Activated CD4-positive, alpha-beta T cell treated with anti-CD3 and anti-CD28 coated beads, Interleukin-2, amount 10 ng/mL, durations not matched to agents 7 days and 5 days (primary cell): ENCODE measurements at places on chromosomes 2 and 18. TPM values are rescaled to one million over a fixed set of nuclear protein-coding genes. Genes with fewer than 3 reads are reported as not detected.

DNA sequence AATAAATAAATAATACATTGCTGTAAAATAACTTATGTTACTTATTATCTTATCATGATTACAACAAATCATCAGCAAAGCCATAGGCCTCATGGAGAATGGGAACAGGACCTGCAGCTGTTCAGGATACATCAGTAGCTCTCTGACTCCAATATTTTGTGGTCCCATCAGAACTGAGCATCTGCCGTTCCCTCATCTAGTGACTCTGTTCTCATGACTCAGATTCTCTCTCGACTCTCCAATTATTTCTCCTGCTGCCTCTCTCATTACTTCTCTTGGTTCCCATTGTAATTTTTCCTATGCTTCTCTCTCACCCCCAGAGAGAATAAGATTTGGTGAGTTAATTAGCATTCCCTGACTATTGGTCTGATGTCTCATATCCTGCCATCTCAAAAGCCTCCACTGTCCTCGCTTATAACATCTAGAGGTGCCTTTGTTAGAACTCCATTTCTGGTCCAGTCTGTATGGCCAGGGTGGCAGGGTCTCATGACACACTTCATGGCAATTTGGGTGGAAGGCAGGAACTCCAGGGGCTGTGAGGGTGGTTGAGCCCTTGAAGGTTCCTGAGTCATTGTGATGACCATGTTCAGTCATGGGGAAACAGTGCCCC lies 78.0 kb upstream of the TANC1 start:
- no peak overlapping the region for H3K27ac ChIP-seq
- no peaks in the 10 kb centered on the region for H3K4me1 ChIP-seq
- H3K27me3 ChIP-seq, result peaks cover 2% of the 10 kb centered on the region
- H3K36me3 ChIP-seq, result no peaks in the 10 kb centered on the region
- no peak for DNase-seq

Gene GALNT5
- total RNA-seq, result not detected

DNA sequence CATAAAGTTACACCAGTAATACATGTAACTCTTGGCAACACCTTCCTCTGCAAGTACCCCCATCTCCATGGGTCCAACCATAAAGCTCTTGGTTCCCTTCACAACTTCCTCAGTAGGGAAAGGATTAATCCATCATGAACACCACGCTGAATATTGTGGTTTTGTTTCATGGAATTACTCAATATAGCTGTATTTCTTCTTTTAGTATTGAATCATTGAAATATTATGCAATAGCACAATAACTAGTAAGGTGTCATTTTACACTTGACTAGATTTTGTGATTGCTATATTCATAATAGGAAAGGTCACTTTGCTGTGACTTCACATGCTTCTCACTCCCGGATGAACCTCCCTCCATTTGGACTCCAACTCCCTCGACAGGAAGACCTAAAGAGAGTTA lies 29.7 kb upstream of the PID1 start:
- H3K27ac ChIP-seq, result no peak overlapping the region
- no peaks in the 10 kb centered on the region for H3K4me1 ChIP-seq
- DNase-seq, result no peak
- no peak overlapping the region for H3K4me3 ChIP-seq

DNA sequence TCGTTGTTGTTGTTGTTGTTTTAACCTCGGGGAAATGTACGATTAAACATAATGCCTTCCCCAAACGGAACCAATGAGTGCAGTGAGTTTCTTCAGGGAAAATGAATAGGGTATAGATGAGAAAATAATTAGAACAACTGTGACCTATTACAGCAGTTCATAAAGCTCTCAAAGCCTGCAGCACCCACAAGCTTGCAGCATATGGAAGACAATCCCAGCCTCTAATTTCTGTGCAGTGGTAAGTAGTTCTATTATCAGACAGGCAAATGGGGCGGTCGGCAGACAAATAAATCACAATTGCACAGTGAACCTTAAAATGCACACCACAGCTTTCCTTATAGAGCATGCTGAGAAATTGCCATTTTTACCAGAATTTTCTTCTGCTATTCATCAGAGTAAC lies 159.5 kb downstream of the MYT1L start:
- DNase-seq, result no peak
- no peak overlapping the region for H3K4me3 ChIP-seq
- no peaks in the 10 kb centered on the region for H3K27me3 ChIP-seq
- no peaks in the 10 kb centered on the region for H3K4me1 ChIP-seq
- H3K27ac ChIP-seq, result no peak overlapping the region

DNA sequence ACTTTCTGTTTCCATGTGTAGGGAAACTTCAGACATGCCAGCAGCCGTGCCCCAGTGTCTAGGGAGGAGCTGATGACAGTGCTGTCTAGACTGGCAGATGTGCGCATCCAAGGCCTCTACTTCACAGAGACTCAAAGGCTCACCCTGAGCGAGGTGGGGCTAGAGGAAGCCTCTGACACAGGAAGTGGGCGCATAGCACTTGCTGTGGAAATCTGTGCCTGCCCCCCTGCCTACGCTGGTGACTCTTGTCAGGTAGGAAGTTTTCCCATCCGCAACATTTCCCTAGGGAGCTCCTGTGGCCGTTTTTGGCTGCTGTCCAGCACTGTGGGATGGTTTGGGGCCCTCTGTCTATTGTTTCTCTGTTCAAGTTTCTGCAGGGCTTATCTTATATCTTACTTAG lies 143.1 kb upstream of the TTC39C start:
- peak; percentile 74 for DNase-seq
- peaks cover 46% of the 10 kb centered on the region for H3K4me1 ChIP-seq
- H3K36me3 ChIP-seq, result no peaks in the 10 kb centered on the region
- H3K27me3 ChIP-seq, result peaks cover 17% of the 10 kb centered on the region
- H3K4me3 ChIP-seq, result peak overlapping the region; percentile 62
- H3K27ac ChIP-seq, result peak overlapping the region; percentile 87

Gene HOXD11
- total RNA-seq, result not detected

Gene TMEM182
- total RNA-seq, result 4.1 TPM

Gene LHCGR
- total RNA-seq, result not detected

- peaks cover under 1% of the 10 kb centered on the region for H3K27me3 ChIP-seq
- no peak overlapping the region for H3K4me3 ChIP-seq
- no peak for DNase-seq
- H3K36me3 ChIP-seq, result no peaks in the 10 kb centered on the region
- H3K27ac ChIP-seq, result no peak overlapping the region
These were observed 128.3 kb downstream of the PRPF40A start for GRCh38 chr2:152588998-152589397.

GRCh38 chr18:22223254-22223964 lies 54.0 kb downstream of the GATA6 start:
- H3K4me3 ChIP-seq, result no peak overlapping the region
- no peak for DNase-seq
- H3K4me1 ChIP-seq, result peaks cover 5% of the 10 kb centered on the region
- no peaks in the 10 kb centered on the region for H3K27me3 ChIP-seq
- H3K36me3 ChIP-seq, result no peaks in the 10 kb centered on the region
